HEK293T (cell line): ENCODE measurements at places on chromosomes 1 and 21.

DNA sequence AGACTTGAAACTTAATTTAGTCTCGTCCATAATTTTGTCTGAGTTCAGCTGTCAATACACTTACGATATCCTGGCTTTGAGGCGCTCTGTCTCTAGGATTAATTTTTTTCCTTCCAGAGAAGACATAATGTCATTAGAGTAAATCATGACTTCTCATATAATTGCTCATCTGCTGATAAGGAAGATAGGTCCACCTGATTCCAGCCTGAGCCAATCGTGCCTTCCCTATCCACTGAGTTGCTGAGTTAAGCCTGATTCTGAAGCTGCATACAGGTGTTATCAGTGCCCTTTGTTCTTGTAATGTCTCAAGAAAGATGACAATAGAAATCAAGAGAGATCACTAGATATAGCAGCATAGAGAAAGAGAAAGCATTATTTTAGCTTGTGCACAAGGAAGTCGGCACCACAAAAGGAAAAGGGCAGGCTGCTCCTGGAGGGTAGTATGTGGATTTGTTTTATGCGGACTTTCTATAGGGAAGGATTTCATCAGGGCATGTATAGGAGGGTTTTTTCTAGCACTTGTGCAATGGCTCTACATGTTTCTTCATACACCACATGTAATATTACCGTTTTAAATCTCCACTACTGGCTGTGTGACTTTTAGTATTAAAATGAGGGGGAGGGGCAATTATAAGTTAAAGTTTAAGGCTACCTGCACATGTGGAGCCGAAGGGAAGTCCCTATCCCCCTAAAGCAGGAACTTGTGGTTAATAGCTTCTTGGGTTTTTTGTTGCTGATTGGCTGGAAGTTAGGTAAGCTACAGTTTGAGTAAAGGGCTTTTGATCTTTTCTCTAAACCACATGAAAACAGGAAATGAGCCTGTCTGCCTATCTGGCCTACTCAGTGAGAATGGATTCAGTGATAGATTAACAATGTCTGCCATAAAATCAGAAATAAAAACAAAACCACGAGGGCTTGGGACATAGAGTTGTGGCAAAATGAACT is 133.4 kb downstream of the PLPPR5 start:
- DNase-seq, result no peak

DNA sequence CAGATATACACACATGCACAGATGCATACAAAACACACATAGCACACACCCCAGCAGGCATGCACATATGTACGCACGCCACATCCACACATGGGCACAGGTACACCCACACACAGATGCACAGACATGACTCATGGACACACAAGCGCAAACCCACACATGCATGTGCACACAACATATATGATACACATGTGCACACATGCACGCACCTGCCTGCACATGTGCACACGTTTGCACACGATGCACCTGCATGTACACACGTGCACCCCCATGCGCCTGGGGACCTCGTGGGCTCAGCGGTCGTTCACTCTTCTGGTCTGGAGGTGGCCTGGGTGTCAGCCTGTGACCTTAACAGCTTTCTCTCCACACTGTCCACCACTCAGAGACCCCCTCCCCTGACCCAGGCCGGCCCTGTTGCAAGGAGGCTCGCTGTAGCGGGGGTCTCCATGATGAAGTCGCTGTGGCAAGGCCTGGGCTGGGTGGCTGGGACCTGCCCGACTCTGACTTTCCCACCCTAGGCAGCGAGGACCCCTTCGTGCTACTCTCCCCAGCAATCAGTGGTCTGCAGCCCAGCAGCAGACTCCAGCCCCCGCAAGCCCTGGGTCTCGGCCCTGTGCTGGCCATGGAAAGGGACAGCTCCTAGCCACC is 92.1 kb upstream of the TTC34 start:
- DNase-seq, result no peak

DNA sequence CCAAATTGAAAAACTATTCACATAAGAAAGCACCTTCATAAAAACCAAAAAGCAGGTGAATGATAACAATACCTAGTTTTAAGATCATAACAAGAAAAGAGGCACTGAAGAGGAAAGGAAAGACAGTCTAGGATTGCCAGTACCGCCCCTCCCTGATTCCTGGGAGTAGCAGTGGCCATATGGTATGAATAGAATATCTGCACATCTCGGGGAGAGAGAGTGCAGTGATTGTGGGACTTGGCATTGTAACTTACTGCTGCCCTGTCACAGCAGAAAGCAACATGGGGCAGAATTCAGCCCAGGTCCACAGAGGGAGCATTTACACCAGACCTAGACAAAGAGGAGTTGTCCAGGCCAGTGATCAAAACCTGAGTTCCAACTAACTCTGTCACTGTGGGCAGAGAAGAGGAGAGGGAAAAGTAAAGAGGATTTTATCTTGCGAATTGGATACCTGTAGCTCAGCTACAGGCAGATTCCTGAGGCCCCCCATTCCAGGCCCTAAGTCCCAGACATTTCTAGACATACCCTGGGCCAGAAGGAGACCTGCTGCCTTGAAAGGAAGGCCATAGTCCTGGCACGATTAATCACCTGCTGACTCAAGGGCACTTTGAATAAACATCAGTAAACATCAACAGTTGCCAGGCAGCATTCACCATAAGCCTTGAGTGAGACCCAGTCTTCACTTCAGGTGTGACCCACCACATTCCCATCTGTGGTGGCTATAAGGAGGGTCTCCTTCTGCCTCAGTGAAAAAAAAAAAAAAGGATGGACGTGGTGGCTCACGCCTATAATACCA is 397.5 kb downstream of the TGFB2 start:
- DNase-seq, result no peak

DNA sequence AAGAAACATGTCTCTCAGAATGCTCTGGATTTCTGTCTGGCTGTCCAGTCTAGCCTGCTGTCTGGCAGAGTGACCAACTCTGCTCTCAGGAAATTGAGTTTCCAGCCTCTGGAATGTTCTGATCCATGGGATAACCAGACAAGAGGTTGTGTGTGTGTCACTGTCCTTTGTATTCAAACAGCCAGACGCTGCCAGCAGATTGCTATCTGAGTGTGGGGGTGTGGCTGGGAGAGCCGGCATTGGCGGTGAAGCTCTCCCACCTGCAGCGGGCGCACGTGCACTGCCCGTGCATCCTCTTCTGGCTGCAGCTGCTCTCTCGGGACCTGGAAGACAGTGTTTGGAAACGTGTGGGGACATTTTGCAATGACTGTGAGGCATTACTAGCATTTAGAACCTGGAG is 26.1 kb downstream of the PKP1 start:
- DNase-seq, result peak; percentile 68

DNA sequence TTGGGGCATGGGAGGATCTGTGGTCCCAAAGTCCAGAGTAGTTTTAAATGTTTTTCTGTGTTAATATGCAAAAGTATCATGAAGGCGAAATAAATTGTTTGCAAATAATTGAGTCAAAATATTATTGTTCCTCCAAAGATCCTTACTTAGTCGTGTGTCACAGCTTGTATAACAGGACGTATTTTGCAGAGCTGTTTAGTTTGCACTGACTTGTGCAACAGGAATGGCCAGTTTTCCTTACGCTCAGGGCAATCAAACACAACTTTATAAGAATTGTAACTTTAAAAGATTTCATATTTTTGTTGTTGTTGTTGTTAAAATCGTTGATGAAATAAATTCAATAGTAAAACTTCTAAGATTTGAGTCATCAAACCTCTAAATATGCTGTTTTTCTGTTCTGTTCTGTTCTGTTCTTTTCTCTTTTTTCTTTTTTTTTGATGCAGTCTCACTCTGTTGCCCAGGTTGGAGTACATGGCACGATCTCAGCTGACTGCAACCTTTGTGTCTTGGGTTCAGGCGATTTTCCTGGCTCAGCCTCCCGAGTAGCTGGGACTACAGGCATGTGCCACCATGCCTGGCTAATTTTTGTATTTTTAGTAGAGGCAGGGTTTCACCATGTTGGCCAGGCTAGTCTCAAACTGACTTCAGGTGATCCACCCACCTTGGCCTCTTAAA is 60.6 kb downstream of the UCK2 start:
- no peak for DNase-seq

DNA sequence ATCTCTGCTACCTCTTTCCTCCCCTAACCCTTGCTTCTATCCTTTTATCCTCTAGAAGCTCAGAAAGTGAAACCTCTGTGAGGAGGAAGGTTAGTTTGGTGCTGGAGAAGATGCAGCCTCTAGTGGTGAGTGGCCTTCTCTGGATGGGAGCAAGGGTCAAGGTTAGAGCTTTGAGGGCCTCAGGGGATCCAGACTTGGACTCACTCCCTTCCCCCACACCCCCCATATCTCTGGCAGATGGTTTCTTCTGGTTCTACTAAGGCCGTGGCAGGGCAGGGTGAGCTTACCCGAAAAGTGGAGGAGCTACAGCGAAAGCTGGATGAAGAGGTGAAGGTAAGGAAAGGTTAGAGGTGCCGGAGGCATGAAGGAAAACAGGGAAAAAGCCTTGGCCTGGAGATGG is 9.2 kb downstream of the CGN start:
- no peak for DNase-seq

DNA sequence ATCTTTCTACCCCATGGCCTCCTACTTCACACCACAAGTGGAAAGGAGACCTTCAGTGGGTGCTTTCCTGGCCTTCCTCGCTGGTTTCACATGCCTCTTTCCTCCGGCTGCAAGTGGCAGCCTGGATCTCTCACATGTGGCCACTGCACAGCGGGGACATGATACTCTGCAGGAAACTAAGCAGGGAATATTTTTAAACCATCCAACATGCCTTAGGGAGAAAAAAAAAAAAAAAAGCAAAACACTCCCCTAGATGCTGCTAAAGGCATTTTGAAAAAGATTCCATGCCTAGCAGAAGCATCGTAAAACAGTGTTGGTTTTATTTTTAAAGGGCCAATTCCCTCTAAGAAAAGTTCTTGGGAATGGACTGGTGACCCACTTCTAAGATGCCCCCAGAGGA is 12.2 kb upstream of the GJA5 start:
- DNase-seq, result no peak

GRCh38 chr1:2556277-2556677 is at the start of gene TNFRSF14:
TNFRSF14 (plus strand) TSS chr1:2556371; CDS start chr1:2556665, 294 bp downstream.
- no peak for DNase-seq

DNA sequence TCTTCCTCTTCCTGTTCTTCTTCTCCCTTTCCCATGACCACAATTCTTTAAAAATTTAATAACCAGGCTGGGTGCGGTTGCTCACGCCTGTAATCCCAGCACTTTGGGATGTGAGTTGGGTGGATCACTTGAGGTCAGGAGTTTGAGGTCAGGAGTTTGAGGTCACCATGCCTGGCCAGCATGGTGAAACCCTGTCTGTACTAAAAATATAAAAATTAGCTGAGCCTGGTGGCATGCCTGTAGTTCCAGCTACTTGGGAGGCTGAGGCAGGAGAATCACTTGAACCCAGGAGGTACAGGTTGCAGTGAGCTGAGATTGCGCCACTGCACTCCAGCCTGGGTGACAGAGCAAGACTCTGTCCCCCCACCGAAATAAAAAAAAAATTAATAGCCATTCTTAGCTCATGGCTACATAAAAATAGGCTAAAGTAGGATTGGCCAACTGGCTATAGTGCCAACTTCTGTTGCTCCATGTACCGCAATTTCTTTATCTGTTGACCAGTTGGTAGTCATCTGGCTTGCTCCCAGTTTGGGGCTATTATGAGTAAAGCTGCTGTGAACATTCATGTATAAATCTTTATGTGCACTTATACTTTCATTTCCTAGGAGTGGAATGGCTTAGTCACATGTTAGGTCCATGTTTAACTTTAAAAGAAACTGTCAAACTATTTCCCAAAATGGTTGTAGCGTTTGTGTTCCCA is 136.3 kb downstream of the PEX14 start:
- no peak for DNase-seq

GRCh38 chr21:36320421-36321324 is 676 bp downstream of the MORC3 start:
- DNase-seq, result peak; percentile 66

- peak; percentile 30 for DNase-seq
Observed at GRCh38 chr1:13764588-13765332, 64.8 kb downstream of the PRDM2 start.

DNA sequence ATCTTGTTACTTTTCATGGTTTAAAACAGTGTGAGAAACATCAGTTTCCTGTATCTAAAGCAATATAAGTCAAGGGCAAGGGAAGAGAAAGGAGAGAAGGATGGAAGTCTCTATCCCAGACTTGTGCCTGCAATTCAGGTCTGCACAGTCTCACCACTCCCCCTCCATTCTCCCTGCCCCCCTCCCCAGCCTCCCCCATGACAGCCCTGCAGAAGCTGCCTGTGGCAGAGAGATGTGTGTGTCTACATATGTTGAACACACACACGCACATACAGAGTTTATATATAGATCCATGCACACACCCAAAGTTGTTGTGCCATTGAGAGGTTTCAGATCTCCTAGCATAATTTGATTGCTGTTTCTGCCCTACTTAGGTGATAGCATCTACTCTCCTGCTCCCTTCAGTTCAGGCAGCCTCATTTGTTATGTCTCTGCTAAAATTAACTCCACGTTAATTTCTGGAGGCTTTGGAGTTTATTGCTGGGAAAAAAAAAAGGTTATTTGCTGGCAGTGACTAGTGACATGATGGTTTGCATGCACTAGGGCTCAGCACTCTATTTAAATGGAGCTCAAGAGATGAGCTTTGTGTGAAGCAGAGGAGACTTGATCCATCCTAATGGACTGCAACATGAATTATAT is 124.9 kb upstream of the SMYD2 start:
- no peak for DNase-seq

GRCh38 chr1:198601936-198602889 is 36.6 kb upstream of the PTPRC start:
- DNase-seq, result no peak

DNA sequence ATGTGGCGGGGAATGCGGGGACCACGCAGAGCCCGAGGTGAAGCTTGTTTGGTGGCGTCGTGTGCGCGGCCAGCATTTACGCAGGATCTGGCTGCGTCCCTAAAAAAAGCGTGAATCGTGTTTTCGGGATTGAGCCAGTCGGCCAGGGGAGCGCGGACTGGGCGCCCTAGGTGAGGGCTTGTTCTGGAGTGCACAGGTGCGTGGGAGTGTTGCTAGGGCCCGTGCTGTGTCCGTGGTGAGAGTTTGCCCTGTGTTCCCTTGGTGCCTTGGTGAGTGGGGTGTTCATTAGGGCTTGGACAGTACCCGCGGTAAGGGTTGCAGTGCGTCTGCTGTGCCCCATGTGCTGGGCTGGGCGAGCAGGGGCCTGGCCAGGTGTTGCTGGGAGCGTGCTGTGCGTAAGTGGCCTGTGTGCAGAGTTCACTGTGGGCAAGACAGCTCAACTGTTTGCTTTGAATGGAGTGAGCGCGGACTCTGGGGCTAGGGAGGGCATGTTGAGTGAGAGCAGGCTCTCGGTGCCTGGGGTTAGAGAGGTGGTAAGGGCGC is 673 bp downstream of the CD46 start:
- peak; percentile 13 for DNase-seq

GRCh38 chr1:2583871-2584351 is 2.7 kb upstream of the PRXL2B start:
- no peak for DNase-seq
